ENCODE measurements at places on chromosomes 2 and 18.

- DNase-seq = no peak
Observed at GRCh38 chr2:29061616-29062015, 12.7 kb downstream of the PCARE start.

- no peak for DNase-seq
Observed at GRCh38 chr2:130872741-130873125, 36.0 kb downstream of the ARHGEF4 start.

- DNase-seq = no peak
Observed at GRCh38 chr2:159046966-159047365, 78.5 kb downstream of the TANC1 start.

DNA sequence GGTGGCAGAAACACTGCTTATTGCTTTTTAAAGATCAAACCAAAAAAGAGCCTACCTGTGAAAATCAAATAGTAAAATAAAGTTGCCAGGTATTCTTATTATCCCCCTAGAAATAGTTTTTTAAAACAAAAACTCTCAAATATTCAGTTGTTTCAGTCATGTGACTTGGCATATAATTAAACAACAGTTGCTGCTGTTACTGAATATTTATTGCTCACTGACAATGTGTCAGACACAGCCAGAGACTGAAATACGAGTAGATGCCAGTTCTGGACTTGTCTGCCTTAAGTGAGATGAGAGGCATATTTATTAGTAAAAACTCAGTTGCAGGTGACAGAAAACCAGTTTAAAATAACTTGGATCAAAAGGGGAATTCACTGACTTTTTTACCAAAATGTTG lies 106.0 kb upstream of the RAB12 start:
- no peak for DNase-seq

DNA sequence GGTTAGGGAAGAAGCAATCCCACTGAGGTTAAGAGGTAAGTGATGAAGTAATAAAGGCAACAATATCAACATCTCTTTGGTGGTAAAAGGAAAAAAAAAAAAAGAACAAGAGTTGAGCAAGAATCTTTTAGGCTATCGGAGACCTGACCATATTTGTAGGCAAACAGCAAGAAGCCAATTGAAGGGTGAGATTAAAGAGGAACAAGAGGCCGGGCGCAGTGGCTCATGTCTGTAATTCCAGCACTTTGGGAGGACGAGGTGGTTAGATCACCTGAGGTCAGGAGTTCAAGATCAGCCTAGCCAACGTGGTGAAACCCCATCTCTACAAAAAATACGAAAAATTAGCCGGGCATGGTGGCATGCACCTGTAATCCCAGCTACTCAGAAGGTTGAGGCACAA lies 11.3 kb downstream of the VPS54 start:
- no peak for DNase-seq

Data from stimulated activated CD8-positive, alpha-beta memory T cell treated with anti-CD3 and anti-CD28 coated beads, Interleukin-15, amount 100 ng/mL, for 24 hours (primary cell).